Lower leg skin (tissue), 4 donors: ENCODE measurements at places on chromosomes 11 and 22.

GRCh38 chr11:11988681-11989261, 19.7 kb downstream of the DKK3 start:
- no peak for DNase-seq

DNA sequence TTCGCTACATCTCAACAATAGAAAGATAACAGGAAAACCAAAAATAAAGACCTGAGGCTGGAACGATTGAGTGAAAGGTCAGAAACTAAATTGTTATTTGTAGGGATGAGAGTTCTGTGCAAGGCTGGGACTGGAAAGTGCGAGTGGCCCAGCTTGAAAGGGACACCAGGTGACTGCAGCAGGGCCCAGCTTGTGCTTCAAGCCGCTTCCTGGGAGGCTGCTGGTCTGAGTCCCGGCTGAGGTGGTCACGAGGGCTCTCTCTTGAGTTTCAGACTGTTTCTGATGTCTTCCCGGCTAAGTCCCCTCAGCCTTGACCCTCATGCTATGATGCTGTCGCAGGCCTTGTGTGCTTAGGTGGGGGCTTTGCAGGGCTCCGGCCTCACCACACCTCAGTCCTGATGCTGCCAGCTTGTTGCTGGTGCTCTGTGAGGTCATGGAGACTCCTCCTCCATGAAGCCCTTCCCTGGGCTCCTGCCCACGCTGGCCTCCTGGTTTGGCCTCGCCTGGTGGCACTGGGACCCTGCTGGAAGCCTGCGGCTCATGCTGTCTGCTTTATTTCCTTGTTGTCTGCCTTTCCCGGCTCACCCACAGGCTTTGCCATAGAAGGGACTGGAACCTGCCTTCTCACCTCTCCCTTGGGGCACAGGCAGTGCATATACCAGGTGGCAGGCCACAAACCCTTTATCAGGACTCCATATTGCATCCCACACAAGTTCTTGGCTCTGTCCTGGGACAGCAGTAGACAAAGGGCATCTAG, 4.0 kb downstream of the BANF1 start:
- DNase-seq, result no peak

- no peak for DNase-seq
Observed at GRCh38 chr22:44842417-44842816, 90.0 kb downstream of the ARHGAP8 start.

DNA sequence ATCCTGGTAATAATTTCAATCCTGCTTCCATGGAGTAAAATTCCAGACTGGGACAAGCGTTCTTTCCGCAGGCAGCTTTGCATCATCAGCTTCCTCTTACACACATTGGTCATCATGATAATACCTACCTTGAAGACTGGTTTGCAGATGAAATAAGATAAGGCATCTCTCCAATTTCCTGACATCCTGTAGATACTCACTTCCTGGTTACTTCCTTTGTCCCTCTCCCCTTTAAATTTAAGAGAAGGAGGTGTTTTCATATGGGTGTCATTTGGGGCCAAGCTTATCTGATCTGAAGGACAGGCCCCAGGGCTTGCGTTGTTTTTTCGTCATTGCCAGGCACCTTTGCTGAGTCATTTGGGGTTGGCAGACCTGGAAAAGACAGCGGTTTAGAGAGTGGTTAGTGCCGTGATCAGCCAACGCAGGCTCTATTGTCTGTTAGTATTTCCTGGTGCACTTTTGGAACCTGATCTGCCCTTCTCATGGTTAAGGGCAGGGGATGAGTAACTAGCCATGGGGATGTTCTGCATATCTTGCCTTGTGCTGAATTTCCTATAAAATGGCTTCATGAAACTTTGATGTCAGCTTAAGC, 24.1 kb downstream of the GRAMD1B start:
- DNase-seq, result no peak

DNA sequence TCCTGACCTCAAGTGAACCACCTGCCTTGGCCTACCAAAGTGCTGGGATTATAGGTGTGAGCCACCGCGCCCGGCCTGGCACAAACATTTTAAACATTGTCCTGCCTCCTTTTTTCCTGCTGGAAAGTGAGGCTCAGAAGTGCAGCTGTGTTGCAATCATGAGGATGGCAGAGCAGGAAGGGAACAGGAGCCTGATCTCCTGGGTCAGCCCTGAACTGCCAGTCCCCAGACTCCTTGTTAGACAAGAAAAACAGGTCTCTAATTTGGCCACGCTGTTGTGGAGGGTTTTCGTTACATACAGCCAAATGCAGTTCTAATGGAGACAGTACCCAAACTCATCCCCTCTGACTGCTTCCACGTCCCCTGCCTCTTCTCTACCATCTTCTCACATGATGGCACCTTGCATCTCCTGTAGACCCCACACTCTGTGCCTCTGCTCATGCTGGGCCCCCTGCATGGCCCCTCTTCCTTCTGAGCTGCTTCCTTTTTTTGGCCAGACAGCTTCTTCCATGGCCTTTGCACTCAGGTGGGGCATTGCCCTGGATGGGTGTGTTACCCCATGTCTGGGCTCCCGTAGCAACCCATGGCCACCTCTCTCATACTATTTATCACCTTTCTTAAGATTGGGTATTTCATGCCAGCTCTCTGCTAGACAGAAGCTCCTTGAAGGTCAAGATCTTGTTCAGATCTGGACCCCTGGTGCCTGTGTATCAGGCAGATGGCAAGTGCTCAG, 227.1 kb downstream of the CEP164 start:
- no peak for DNase-seq

DNA sequence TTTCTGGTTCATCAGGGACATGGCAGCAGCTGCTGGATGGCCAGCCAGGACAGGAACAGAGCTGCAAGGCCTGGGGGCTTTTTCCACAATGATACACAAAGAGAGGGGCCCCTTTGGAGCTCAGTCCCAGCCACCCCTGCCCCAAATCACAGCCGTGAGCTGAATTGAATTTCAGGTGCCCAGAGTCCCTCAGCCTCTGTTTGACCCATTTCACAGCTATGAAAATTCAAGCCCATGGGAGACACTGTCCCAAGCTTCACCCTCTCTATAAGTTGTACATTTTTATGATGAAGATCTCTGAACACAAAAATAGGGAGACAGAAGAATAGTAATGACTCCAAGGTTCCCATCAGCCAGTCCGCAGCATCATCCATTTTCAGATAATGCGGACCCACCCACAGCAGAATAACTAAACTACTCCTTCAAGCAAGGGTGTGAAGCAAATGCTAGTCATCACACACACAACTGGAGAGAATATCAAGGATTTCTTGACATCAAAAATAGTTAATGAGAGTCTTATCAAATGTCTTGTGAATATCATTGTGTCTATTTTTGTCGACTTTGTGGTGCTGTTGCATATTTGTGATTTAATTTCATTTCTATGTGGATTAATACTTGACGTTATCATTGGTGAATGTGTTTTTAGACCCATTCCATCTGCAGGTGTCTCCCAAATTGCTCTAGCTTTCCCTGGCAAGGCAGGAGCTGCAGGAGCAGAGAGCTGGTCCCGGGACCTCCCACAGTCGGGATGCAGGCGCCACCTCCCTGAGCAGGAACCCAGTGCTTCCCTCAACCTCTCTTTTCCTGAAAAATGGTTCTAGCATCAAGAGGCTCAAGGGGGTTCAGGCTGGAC, 24.7 kb downstream of the IGLL5 start:
- DNase-seq, result no peak

DNA sequence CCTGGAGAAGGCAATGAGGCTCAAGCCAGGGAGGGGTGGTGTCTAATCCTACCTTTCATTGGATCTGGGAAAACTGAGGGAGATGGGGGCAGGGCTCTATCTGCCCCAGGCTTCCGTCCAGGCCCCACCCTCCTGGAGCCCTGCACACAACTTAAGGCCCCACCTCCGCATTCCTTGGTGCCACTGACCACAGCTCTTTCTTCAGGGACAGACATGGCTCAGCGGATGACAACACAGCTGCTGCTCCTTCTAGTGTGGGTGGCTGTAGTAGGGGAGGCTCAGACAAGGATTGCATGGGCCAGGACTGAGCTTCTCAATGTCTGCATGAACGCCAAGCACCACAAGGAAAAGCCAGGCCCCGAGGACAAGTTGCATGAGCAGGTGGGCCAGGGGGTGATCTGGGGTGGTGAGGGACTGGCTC, at the start of gene FOLR1:
FOLR1 (plus strand) TSS at position 180 of the 421 bp plus-strand sequence; CDS start at position 214, 34 bp downstream.
- peak; percentile 72 for DNase-seq

- no peak for DNase-seq
Observed at GRCh38 chr11:75593286-75593915, 31.3 kb downstream of the SERPINH1 start.

DNA sequence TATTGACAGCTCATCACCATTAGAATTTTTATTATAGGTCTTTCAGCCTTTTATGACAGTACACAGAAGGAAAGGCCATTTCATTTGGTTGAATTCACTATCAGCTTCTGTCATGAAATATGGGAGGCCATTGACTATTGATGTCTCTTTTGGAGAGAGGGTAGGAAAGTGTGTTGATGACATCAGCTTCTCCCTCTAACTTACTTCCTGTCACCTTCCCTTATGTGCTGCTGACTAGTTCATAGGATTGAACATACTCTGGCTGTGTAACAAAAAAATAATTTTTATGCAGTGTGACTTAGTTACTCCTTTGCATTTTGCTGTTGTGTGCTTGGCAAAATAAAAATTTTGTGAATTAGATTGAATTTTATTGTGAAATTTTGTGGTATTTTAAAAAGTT, 769.2 kb downstream of the METTL15 start:
- DNase-seq, result no peak

GRCh38 chr22:44677353-44677840, 24.6 kb upstream of the PRR5 start:
- DNase-seq, result no peak

DNA sequence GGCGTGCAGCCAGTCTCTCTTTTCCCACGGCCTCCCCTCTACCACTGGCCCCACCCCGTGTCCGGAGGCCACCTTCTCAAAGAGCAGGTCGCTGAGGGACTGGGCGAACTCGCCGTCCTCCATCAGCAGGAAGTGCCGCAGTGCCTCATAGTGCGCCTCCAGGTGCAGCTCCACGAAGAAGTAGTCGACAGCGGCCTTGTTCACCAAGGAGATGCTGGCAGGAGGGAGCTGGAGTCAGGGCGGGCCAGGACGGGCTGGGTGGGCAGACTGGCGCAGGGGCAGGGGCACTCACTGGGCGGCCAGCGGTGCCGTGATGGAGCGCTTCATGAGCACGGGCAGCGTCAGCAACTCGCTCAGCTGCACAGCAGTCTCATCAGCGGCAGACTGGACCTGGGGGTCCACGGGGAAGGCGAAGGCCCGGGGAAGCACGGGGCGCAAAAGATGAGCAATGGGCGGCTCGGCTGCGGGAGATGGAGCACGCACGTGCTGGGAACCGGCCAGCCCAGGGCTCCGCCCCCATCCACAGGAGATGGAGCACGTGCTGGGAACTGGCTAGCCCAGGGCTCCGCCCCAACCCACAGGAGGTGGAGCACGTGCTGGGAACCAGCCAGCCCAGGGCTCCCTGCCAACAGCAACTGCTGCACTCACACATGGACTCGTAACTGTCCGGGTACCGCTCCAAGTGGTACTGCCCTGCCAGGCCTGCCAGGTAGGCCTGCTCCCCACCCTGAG, 18.4 kb downstream of the SELENOO start:
- DNase-seq, result peak; percentile 81

DNA sequence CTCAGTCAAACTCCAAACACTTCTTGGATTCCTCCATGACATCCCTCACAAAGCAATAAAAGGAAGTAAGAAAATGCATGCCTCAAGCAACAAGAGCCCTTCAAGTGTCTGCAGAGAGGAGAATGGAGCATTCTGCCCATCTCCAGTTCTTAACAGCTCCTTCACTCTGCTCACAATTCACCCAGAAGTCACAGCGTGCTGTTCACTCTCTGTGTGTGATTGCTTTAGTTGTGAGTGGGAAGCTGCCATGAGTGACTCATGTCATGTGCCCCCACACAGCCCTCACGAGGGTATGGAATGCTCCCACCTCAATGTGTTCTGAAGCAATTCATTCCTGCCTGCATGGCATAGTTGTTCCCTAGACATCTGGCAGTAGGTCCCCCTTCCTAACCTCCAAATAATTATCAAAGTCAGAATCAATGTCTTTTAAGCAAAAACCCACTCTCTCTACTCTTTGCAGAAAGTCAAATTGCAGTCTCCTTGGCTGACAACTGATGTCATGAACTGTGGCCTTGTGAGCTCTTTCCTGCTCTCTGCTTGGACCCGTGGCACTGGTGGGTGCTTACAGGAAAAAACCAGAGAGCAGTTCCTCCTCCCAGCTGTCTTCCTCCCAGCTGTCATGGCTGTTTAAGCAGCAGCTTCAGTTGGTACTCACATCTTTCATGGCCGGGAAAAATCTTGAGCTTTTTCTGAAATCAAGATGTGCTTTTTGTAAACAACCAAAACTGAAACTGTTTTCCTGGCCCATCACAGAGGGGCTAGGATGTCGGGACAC, 112.1 kb upstream of the SPON1 start:
- no peak for DNase-seq

GRCh38 chr11:29612423-29612822, 404.4 kb downstream of the KCNA4 start:
- no peak for DNase-seq

- DNase-seq, result no peak
Observed at GRCh38 chr11:15918674-15919073, 437.7 kb downstream of the SOX6 start.

GRCh38 chr11:665704-666281, 28.7 kb downstream of the DRD4 start:
- DNase-seq, result no peak

- DNase-seq, result no peak
Observed at GRCh38 chr11:110050201-110050506, 43.0 kb upstream of the ZC3H12C start.

DNA sequence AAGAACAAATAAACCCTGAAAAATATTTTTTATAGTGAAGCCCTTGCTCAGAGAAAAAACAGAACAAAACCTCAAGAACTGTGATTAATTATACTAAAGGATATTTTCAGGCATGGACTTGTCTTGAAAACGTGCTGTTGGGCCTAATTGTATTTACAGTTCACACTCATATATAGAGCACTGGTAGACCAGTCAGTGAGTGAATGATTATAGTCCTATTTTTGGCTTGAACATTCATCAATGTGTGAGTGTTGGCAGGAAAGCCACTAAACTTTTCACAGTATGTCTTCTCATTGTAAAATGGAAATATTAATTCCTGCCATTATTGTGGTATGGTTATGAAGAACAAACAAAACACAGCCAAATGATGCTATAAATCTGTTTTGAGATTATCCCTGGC, 462.8 kb downstream of the KCNA4 start:
- no peak for DNase-seq

DNA sequence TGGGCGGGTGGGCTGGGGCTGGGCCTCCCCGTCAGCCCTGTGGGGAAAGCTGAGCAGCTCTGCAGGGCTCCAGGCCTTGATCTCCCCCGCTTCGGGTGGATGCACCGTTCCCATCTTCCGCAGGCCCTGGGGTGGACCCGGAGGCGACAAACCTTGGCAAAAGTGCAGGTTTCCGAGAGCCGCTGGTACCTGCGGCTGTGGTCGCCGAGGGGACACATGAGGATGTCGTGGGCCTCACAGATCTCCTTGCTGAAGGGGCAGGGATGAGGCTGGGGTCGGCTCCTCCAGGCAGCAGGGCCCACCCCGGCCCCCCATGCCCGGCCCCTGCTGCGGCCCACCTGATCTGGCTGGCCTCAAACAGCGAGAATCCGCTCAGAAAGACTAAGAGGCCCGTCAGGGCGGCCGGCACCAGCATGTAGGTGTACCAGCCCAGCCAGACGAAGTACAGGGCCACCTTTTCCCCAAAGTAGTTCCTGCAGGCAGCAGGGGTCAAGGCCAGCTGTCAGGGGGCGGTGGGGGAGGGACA, 11.8 kb downstream of the ANO9 start:
- DNase-seq, result no peak

- DNase-seq, result no peak
Observed at GRCh38 chr11:44970293-44970692, 19.6 kb upstream of the TP53I11 start.
